ENCODE measurements at places on chromosomes 12 and 14.
A peak's percentile ranks its signal among the peaks of the same experiment; 100 is the strongest.

- peak; percentile 52 for DNase-seq
Measured at GRCh38 chr12:5200278-5201087, 156.8 kb downstream of the KCNA5 start.

DNA sequence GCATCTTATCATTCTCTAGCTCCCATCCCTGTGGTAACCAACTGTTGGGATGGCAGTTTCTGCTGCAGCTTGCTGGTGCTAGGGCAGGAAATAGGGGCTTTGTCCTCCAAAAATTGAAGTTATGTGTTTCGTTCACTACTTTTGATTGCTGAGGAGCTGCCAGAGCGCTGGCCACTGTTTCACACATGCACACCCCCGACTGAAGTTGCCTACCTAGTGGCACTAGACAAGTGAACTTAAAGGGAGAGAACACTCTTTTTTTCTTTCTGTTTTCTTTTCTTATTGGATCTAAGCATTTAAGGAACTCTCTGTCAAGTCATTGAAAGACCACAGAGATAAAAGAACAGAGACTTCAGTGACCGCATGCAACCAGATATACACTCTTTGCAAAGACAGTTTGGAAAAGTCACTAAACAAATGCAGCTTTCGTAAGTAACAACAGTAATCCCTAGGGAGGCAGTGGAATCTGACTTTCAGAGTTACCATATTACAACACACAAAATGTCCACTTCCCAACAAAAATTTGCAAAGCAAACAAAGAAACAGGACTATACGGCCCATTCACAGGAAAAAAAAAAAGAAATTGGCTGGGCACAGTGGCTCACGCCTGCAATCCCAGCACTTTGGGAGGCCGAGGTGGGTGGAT, 12.0 kb downstream of the TFCP2 start:
- no peak for DNase-seq

DNA sequence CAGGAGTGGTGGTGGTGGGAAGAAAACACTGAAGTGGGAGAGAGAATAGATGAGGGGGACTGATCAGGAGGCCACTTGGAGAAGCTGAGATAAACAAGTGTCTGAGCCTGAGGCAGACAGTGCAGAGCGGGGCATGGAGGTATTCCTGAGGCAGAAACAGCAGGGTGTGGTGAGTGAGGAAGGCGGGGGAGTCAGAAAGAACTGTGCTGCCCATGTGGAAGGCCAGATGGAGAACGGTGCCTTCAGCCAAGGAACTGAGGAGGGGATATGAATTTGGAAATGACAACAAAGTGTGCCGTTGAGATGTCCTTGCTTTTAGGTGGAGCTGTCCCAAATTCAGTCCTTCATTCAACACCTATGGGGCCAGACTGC, 13.7 kb downstream of the APPL2 start:
- no peak for DNase-seq

- no peak for DNase-seq
Measured at GRCh38 chr12:101620762-101621133, 26.0 kb downstream of the MYBPC1 start.

DNA sequence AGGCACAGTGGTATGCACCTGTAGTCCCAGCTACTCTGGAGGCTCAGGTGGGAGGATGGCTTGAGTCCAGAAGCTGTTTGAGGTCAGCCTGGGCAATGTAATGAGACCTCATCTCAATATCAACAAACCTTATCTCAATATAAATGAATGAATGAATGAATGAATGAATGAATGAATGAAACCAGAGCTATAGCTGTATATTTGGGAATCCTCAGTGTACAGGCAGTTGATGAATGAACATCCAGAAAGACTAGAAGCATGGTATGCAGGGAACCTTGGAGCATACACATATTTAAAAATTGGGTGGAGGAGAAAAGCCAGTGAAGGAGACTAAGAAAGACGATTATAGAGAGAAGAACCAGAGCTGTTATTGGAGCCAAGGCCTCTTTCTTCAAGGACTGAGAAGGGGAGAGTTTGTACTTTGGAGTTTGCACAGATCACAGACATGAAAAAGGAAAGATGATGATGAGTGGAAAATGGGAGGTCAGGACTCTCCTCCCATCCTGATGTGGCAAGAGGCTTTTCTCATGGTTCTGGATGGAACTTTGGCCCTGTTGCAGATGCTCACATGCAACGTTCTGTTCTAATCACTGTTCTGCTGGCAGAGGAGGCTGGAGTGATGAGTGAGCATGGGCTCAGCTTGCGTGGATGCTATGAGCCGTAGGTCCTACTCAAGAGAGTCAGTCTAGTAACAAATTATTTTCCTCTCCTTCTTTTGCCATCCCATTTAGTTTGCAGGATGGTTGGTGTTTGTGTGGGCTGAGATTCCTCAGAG, 114.4 kb downstream of the PRKCH start:
- DNase-seq = no peak

DNA sequence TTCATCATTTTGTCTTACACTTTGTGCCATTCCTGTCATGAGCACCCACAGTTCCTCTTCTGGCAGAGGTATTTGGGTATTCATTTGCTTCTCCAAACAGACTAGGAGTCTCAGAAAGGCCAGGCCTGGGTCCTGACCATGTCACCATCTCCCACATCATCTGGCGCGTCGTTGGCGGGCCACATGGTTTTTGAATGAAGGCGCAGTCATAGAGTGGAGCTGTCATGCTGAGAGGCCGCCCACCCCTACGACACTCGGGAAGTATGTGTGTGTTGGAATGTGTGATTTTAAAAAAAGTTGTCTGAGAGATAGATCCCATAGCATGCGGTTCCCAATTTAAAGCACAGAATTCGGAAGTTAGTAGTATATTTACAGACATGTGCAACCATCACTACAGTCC, 15.6 kb upstream of the TTC7B start:
- no peak for DNase-seq

DNA sequence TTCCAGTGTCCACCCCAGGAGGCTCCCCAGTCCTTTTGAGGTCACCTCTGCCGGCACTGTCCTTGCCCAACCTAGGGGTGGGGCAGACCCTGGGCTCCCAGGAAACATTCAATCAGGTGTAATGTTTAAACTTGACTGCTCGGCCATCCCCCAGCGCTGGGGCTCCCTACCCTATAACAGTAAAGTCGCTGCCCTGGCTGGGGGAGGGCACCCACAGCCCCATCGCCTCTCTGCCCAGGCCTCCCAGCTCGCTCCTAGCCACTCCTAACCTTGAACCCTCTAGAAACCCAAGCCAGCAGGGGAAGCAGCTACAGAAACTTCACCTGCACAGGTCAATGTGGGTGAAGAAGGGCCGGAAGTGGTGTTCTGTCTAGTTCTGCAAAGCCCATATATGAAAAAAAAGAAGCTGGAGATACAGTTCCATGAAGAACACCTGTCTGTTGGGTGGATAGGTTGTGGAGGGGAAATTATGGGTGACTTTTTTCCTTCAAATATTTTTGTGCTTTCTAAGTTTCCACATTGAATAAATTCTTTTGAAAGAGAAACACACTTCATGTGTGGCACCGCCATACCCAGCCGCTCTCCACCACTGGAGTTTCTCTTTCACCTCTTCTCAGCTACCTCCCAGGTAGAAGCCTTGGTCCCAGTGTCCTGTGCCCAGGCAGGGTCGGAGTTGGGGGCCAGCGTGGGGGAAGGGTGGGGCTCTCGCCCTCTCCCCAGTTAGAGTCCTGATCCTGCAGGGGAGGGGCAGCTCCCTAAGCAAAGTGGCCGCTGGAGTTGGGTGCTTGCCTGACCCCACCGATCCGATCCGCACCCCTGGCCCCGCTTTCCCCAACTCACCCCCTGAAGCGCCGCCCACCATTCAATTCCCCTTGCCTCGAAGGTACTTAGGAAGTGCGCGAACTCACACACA, 1.1 kb downstream of the CLMN start:
- no peak for DNase-seq

GRCh38 chr14:76736514-76736913, 24.8 kb upstream of the VASH1 start:
- DNase-seq = no peak

DNA sequence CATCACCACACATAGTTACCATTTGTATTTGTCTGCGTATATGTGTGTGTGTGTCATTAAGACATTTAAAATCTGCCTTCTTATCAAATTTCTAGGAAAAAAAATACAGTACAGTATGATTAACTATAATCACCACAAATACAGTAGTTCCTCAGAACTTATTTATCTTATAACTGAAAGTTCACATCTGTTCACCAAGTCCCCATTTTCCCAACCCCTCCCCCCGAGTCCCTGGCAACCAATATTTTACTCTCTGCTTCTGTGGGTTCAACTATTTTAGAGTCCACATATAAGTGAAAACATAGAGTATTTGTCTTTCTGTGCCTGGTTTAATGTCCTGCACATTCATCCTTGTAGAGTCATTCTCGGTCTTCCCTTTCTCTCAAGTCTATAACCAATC, 12.3 kb downstream of the CAPS2 start:
- no peak for DNase-seq

- DNase-seq = peak; percentile 77
Measured at GRCh38 chr12:56221232-56221756, 428 bp downstream of the RNF41 start.

DNA sequence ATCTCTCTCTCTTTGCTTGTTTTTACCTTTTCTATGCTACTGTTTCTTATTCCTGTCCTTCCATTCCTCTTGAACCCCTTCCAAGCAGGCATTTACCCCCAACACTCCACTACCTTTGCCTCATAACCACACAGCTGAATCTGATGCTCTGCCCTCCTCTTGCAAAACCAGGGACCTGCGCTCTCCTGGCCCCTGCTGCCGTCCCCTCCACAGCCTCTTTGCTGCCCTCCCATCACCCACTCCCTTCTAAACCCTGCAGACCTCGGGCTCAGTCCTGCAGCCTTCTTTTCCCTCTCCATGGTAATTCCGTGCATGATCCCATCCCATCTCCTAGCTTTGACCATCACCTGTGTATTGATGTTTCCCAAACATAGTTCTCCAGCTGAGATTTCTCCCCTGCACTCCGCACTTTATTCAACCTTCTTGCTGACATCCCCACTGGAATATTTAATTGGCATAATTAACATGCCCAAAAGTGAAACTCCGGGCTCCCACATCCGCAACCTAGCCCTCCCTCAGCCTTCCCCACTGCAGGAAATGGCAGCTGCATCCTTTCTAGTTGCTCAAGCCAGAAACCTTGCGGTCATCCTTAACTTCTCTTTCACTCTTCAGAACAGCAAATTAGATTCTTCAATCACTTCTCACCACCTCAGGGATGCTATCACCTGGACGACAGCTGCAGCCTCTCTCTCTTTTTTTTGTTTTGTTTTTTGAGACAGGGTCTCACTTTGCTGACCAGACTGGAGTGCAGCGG, 16.0 kb downstream of the FIGNL2 start:
- peak; percentile 34 for DNase-seq

DNA sequence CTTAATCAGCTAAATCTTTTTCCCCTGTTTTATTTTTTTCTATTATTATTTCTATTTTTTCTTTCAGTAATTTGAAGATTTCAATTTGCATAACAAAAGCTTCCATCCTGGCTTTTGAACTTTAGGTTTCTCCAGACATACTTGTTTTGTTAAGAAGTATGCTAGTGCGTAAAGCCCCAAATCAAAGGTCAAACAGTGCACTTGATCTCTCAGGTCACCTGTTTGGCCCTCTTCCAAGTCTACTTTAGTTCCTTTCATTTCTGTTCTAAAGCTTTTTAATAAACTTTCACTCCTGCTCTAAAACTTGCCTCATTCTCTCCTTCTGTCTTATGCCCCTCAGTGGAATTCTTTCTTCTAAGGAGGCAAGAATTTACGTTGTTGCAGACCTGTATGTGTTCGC, 54.6 kb upstream of the ATXN7L3B start:
- DNase-seq = no peak

GRCh38 chr12:21710958-21711775, 53.5 kb upstream of the LDHB start:
- no peak for DNase-seq

- no peak for DNase-seq
Measured at GRCh38 chr12:70244409-70244808, 1.2 kb downstream of the CNOT2 start.

- no peak for DNase-seq
Measured at GRCh38 chr14:94751956-94752355, 18.0 kb downstream of the GSC start.

DNA sequence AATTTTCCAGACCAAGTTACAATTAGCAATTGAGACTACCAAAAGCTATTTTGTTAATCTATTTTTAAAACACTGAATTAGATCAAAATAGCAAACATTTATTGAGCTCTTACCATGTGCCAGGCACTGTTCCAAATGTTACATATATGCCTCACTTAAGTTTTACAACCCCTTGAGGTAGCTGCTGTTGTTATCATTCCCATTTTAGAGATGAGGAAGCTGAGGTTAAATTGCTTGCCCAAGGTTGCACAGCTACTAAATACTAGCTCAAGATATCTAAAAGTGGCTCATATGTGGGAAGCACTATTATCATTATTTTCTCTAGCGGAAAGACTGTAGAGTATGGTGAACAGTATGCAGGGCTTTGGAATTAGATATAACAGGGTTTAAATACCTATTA, 19.5 kb upstream of the NAP1L1 start:
- no peak for DNase-seq

- no peak for DNase-seq
Measured at GRCh38 chr14:76096257-76096656, 55.5 kb upstream of the GPATCH2L start.

- DNase-seq = peak; percentile 16
Measured at GRCh38 chr12:108063192-108063591, 65.9 kb upstream of the WSCD2 start.

DNA sequence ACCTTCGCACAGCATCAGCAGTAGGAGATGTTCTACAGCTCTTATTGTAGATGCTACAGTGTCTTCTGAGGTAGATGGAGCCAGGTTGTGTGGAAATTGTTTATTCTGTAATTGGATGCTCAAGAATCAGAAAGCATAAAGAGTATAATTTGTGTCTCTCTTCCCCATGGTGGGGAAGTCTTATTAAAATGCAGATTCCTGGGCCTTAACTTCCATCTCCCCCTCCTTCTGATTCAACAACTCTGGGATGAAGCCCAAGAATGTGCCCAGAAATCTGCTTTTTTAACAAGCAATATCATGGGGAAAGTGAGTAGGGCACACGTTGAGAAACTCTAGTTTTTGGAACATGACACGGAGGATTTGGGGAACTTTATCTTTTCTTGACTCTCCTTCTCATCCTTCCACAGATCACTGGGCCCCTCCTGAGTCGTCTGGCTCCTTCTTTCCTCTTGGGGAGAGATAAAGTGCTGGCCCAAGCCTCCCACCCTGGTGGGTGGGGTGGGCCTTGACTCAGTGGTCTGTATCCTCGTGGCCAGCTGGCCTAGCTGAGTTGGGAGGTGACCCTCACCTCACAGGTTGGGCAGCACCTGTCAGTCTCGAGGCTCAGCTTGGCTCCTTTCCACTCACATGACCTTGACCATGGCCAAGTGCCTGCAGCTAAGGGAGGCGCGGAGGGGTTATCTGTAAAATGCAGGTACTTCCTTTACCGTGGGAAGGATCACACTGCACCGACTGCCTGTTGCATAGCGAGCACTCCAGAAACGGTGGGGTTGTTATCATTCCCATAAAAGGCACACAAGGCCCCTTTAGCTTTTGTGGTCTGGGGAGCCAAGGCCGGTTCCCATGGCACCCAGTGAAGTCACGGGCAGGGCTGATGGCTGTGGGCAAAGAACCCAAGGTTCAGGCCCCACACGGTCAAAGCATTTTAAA, 141.9 kb downstream of the CHST11 start:
- DNase-seq = no peak
